ENCODE measurements at places on chromosomes 7 and 10.

DNA sequence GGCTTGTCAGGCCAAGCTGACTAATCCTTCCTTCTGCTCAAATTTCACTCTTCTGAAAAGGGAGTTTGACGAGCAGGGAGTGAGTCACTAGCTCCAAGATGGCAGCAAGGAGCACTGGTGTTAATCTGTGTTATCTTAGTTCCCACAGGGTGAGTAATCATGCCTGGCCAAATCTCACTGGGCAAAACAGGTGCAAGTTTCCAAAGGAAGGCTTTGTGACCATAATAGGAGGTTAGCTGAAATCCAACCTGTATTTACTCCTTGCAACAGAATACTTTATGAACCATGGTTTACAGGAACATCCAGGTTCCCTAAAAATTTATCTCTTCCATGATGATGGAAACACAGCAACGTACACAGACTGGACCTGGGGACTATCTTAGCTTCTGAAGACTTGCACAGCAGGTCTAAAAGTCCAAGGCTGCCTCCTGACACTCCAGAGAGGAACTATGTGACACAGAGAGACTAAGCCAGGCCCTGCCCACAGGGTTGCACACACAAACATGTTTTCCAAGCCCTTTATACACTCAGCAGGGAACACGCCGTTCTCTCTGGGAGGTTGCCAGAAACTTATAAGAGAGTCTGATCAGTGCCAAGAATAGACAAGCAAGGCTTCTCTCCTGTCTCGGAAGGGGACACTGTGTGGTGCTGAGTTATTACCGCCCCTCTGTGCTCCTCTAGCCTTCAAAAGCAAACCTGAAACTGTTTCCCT, 46.3 kb downstream of the PDK4 start:
- no peak for DNase-seq

- no peak for DNase-seq
Observed at GRCh38 chr10:122186816-122187810, 84.0 kb upstream of the BTBD16 start.

DNA sequence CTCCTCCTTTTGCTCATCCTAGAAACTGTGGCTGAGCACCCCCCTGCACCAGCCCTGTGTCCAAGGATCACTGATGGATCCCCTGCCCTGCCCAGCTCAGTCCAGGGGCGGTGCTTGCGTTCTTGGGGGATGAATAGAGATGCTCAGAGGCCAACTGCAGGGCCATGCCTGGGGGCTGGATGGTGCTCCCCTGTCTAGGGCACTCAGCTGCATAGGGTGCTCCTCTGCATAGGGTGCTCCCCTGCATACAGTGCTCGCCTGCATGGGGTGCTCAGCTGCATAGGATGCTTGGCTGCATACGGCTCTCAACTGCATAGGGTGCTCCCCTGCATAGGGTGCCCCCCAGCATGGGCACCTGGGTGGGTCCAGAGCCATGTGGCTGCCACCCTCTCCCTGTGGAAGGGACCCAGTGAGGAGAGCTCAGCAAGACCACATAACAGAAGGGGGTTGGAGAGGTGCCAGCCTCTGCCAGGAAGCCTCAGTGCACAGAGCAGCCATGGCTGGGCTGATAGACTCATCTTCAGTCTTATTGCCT, 95.0 kb downstream of the BMS1 start:
- DNase-seq: no peak

DNA sequence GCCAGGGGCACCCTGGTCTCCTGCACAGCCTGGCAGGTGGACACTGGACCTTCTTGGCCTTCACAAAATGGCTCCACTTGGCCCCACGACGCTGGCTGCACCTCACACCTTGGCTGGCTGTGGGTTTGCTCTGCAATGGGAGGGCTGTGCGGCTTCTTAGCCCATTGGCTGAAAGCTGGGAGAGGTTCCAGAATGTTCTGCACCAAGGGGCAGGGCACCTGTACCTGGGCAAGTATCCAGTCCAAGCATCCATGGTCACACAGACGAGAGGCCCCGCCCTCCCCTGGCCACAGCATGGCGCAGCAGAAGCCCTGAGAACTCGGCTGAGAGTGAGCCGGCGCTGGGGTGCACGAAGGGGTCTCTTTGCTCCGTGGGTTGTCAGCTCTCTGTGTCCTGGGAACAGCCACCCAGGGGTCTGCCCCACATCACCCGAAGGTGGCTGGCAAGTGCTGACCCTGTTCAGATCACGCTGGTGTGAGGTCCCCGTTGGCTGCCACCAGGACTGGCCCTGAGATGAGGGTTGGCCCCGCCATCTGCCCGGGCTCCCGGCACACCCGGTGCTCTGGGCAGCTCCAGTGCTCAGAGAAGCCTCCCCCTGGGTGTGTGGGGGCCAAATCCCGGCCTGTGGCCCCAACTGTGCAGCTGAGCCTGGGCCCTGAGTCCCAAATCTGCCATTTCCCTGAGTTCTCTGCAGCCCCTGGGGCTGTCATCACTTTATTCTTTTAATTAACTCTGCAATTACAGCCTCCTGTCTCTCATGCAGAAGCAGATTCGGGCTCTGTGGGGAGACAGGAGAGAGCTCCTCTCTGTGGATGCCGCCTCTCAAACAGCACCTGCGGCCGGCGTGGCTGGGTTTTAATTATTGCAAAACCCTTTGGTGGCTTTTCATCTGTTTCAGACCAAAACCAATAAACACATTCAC, 19.4 kb upstream of the ADGRA1 start:
- no peak for DNase-seq

DNA sequence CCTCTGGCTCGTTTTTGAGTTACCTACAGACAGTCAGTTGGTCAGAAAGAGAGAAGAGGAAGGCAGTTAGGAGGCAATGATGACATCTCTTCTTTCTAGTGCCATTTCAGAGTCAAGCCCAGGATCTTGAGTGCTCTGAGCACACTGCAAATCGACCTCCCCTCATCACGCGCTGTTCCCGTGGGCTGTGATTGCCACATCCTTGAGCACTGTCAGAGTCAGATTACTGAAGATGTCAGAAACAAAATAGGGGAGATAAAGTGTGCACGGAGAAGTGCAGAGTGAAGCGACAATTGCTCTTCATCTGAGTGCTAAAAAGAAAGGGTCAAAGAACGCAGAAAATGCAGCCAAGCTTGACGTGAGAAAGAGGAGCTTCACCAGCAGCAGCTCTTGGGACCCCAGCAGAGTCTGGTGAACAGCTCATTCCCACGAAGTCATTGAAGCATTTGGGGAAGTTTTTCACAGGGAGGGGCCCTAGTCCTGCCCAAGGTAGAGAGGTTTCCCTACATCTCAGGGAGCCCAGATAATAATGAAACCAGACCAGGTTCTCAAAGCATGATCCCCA, 661.7 kb upstream of the AUTS2 start:
- DNase-seq: no peak
